HEK293T (cell line): ENCODE measurements at places on chromosomes 12 and 14.

DNA sequence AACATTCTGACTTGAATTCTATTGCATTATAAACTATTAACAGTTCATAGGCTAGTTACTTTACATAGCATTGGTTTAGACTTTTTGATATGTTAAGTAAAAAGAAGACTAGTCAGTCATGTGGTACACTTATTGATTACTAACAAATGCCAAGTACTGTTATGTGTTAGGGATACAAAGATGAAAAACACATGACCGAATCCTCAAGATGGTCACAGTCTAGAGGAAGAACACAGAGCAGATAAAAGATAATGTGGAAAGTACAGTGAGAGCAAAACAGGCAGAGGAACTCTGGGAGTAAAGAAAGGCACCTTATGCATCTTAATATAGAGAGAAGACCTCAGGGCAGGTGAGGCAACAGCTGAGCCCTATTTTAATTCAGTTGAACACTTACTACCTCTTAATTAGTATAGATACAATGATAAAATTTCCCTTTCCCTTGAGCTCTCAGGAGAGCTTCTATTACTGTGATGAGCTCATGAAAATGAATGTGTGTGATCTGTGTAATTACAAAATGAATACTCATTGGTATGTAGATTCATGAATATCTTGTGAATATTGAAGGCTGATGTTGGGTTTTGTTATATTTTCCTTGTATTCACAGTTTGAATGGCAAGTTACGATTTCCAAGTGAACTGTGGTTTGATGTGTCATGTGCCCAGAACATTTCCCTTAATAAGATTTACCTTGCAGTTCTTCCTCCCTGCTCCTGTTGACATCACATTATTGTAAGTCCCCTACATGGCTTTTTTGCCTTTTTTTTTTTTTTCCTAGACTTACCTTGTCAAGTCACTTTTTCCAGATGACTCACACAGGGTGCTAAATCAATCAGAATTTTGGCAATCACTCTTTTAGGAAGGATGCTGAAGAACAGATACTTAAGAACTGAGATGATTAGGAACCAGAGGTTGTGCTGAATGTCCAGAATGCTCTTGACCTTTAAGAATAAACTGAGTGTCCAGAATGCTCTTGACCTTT, 29.5 kb upstream of the MSRB3 start:
- DNase-seq = no peak

DNA sequence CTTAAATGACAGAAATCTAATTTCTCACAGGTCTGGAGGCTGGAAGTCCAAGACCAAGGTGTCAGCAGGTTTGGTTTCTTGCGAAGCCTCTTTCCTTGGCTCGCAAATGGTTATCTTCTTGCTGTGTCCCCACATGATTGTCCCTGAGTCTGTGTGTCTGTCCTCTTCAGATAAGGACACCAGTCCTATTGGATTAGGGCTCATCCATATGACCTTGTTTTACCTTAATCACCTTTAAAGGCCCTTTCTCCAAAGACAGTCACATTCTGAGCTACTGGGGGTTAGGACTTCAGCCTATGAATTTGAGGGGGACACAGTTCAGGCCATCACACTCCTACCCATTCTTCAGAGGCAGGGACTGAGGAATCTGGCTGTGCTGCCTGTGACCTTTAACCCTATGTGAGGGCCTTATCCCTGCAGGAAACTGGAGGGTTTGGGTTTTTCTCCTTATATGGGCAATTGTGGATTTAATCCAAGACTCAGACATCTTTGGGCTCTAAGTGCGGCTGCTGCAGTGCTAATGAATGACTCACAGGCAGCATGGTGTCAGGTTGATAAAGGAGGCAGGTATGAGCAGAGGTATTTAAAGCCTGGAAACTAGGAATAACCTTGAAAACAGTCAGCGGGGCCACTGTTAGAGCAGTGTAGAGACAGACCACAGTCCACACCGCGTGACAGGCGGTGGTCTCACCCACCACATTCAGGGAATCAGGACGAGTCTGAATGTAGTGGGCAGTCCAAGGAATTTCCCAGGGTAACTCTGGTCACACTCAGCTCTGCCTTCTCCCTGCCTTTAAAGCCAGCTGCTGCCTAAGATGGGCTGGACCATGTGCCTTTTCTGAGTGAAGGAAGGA, 10.2 kb downstream of the TPCN1 start:
- no peak for DNase-seq

GRCh38 chr12:11650286-11651281, 1.1 kb downstream of the ETV6 start:
- DNase-seq = no peak

- DNase-seq = no peak
Observed at GRCh38 chr12:62986844-62987243, 51.9 kb upstream of the PPM1H start.

DNA sequence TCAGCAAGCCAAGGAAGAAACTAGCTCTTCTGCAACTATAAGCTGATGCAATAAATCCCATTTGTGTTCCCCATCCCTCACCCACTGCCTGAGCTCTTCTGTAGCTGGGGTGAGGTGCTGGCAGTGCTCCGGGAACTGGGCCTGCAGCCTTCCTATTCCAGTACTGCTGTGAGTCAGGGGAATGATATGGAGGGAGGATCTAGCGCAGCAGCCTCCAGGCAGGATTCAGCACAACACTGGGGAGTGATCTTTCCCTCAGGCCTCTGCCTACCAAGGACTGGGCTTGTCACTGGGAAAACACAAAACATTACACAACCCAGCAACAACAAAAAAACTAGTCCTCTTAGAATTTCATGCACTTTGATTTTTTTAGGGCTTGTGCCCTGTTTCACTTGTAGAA, 58.7 kb downstream of the ST8SIA1 start:
- no peak for DNase-seq

DNA sequence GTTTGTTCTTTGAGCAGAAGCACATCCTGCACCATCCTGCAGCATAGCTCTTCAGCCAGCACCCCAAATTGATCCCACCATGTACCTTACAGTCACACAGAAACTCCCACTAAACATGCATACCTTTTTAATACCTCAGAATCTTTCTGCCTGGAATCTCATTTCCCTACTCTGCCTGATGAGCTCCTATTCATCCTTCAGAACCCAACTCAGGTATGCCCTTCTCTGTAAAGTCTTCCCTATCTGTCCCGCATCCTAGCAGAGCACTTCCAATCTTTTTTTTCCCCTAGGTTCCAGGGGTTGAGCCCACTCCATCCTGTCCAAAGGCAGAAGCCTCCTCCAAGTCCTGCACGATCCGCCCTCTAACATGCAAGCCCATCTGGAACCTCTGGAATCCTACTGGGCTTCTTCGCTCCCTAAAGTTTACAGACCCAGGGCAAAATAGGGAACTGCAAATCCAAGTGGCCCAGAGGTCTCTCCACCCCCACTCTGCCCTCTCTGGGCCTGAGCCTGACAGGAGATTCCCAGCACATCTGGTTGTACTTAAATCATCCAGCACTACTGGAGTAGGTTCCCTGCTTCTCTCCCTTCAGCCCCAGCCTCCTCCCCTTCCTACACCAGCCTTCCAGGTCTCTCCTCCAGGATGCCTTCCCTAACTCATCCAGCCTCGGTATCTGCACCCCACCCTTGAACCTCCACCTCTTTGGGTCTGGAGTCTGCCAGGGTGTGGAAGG, 4.1 kb upstream of the FIGNL2 start:
- DNase-seq = no peak

GRCh38 chr14:47785058-47785457, 109.7 kb upstream of the MDGA2 start:
- no peak for DNase-seq

DNA sequence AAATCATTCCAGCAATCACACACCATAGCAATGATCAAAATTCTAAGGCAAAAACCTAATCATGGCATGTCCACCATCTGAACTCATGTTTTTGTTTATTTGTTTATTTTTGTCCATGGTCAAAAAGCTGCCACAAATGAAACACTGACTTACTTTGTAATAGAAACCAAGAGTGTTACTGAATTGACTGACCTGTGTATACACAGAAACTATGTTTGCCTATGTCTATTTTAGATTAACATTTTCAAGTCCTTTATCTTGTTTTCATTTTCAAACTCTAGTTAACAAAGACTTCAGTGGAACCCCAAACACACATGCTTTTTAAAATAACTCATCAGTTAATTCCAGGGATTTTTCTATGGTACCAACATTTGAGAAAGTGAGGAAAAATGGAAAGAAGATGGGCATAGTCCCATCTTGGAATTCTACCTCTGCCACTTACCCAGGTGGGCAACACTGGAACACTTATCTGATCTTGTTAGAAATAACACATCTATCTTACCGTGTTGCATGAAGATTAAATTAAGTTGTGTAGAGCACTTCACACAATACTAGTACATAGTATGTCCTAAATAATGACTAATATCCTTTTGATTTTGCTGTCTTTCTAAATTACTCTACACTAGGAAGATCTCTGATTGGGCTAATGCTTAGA, 6.4 kb downstream of the LUM start:
- DNase-seq = no peak

DNA sequence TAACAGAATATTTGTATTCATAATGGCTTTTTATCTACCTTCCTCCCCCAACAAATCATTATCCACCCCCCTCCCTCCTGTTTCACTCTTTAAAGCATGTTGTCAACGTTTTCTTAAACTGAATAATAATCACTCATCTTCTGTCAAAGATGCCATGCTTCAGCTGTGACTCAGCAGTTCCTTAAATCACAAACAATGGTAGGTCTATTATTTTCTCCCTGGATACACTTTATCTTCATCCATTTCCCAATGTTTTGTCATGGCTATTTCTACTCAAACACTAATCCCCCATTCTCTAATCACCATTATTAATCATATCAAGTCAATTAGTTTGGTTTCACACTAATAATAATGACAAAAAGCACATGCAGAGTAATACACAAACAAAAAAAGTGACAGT, 6.5 kb downstream of the CLEC12B start:
- no peak for DNase-seq

- no peak for DNase-seq
Observed at GRCh38 chr14:25488961-25489360, 439.0 kb upstream of the STXBP6 start.

DNA sequence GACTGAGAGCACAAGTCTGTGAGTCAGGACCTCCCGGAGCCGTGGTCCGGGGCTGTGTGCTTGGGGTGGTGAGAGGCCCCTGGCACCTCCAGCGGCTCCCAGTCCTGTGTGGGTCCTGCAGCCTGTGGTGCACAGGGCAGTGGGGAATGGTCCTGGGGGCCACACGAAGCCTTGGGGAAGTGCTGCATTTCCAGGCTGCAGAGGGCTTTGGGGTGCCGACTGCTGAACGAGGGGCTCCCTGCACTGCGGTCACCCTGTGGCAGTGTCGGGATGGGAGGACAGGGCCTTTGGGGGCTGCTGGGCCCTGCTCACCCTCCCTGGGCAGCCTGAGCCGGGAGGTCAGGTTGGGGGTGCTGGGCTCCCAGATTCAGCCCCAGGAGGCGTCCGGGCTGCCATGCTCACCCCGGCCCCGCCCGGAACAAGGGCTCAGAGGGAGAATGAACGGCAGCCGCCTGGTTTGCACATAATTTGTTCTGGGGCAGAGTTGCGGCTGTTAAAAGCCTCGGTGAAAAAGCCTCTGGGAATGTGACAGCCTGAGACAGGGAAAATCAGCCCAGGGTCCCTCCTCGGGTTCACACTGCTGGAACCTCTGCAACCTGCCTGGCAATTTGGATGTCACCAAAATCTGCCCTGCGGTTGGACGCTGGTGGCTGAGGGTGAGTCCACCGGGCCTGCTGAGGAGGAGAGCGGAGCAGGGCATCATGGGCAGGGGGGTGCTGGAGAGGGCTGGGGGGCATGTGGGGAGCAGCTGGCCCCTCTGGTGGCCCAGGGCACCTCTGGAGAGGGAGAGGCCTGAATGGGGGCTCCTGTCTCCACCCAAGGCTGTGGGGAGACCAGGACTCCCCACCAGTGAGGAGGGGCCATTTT, 109.2 kb downstream of the KIF26A start:
- no peak for DNase-seq

DNA sequence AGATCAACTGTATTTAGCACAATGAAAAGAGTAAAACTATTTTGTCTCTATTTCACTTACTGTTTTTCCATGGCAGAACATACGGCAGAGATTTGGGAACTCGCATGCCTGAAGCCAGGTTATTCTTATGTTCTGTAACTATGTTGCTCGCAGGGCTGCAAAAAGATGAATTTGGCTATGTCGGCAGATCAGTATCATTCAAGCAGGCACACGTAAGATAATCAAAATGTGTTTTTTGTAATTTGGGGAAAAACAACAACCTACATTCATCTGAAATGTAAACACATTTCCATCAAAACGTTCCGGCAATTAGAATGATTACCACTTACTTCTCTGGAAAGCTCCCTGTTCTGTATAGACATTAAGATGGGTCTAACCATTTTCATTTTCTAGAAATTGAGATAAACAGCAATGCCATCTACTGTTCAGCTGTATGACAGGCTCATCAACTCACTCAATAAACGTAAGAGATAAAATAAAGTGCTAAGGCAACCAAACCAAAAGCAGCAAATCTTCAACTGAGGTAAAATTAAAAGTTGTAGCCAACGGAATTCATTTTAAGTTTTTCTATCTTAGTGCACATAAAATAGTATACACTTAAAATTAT, 13.0 kb downstream of the GTSF1 start:
- no peak for DNase-seq

DNA sequence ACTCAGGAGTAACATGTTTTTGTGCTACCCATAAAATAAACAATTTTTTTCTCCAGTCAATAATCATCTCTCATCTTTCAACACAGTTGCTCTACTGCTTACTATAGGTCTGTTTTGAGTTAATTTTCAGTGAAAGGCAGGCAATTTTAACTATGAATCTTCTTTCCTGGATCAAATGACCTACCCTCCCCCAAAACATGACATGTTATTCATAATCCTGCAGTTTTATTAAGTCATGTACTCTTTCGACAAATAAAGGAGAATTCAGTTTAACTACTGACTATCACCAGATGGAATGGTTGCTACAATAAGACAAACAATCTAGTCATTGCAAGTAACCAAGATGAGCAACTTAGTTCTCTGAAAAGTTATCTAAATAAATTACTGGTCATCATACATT, 106.0 kb upstream of the FAR2 start:
- no peak for DNase-seq

GRCh38 chr12:13534645-13535398, 338.3 kb downstream of the EMP1 start:
- peak; percentile 66 for DNase-seq

DNA sequence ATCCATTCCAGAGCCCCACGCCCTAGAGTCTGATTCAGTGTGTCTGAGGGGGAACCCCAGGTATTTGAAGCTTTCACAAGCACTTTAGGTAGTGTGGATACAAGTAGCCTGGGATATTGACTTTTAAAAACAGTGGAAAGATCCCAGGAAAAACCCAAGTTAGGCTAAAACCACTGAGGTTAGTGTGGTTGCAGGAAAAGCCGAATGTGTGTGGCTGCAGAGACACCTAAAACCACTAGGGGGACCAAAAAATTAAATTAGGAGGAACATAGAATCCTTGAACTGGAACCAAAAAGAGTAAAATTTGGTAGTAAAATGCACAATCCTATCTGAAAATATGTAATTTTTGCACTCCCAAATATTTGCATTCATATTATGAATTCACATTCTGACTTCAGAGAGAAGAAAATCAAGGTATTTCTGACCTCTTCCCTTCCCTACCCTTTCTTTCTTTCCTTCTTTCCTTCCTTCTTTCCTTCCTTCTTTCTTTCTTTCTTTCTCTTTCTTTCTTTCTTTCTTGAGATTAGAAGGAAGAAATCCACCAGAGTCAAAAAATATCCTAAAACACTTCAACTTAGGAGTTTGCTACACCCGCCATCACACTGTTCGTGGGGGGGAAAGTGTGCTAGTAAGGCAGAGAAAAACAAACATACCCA, 37.8 kb downstream of the SLCO1A2 start:
- DNase-seq = peak; percentile 32
